A549 treated with AZD2906 at 1 μM for 4 hours (cell line): ENCODE measurements at places on chromosomes 4 and X. TPM values are rescaled to one million over a fixed set of nuclear protein-coding genes. Genes with fewer than 3 reads are reported as not detected.

TMPRSS11A gene
- total RNA-seq = not detected in 5 replicates

TEX13D gene
- not detected in 5 replicates for total RNA-seq

MGARP gene
- total RNA-seq = 0.46 to 0.79 TPM (median 0.68 TPM) in 5 replicates

CD40LG gene
- not detected in 5 replicates for total RNA-seq

HEPH gene
- not detected in 5 replicates for total RNA-seq

IL3RA gene
- 0.14 to 0.24 TPM (median 0.21 TPM) in 5 replicates for total RNA-seq

RNF4 gene
- 59.0 to 95.3 TPM (median 60.5 TPM) in 5 replicates for total RNA-seq

ACE2 gene
- total RNA-seq = not detected in 5 replicates

NAP1L3 gene
- total RNA-seq = 0.32 to 0.38 TPM (median 0.35 TPM) in 5 replicates

FAM47A gene
- not detected in 5 replicates for total RNA-seq

LDB2 gene
- not detected in 5 replicates for total RNA-seq

TECRL gene
- not detected in 5 replicates for total RNA-seq

G6PD gene
- 1,365 to 1,554 TPM (median 1,434 TPM) in 5 replicates for total RNA-seq

PLA2G12A gene
- 10.0 to 14.9 TPM (median 11.2 TPM) in 5 replicates for total RNA-seq

ATP8A1 gene
- 0.01 to 0.12 TPM (median 0.05 TPM) in 5 replicates for total RNA-seq

LANCL3 gene
- total RNA-seq = 0.01 to 0.03 TPM (median 0.02 TPM) in 4 of 5 replicates, not detected in the other

ASB12 gene
- total RNA-seq = 0.09 TPM in 1 of 5 replicates, not detected in the others

EDNRA gene
- 0.21 to 0.48 TPM (median 0.26 TPM) in 5 replicates for total RNA-seq

HSFX4 gene
- total RNA-seq = 0.11 to 0.17 TPM in 2 of 5 replicates, not detected in the others

NPNT gene
- 0.28 to 0.72 TPM (median 0.42 TPM) in 5 replicates for total RNA-seq

TAF7L gene
- 0.08 to 0.23 TPM (median 0.10 TPM) in 5 replicates for total RNA-seq

FGG gene
- total RNA-seq = 4.2 to 8.0 TPM (median 5.9 TPM) in 5 replicates
